ENCODE measurements at places on chromosomes 3 and 15. TPM values are rescaled to one million over a fixed set of nuclear protein-coding genes. Genes with fewer than 3 reads are reported as not detected.

Gene C3orf49
- not detected for polyA plus RNA-seq

Gene APOD
- polyA plus RNA-seq = 3.7 TPM

Gene SNRK
- polyA plus RNA-seq = 5.0 TPM

Gene MEX3B
- polyA plus RNA-seq = 5.3 TPM

DNA sequence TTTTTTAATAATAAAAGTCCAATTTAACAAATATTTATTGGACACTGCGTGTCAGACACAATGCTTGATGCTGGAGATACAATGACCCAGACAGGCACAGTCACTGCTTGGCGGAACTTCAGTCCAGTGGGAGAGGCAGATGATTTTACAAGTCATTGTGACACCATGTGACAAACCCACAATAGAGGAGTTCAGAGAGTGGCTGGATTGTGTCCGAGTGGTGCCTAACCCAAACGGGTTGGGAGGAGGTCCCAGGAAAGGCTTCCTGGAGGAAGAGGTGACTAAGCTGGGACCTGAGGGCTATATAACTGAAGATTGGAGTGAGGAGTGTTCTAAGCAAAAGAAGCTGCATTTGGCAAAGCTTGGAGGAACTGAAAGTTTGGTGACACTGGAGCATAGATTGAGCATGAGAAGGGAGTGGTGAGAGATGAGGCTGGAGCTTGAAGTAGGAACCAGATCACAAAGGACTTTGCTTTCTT is 41.4 kb downstream of the CRTC3 start:
- DNase-seq = peak; percentile 85

- no peak for DNase-seq
Measured at GRCh38 chr3:69493157-69493556, 107.3 kb upstream of the FRMD4B start.

DNA sequence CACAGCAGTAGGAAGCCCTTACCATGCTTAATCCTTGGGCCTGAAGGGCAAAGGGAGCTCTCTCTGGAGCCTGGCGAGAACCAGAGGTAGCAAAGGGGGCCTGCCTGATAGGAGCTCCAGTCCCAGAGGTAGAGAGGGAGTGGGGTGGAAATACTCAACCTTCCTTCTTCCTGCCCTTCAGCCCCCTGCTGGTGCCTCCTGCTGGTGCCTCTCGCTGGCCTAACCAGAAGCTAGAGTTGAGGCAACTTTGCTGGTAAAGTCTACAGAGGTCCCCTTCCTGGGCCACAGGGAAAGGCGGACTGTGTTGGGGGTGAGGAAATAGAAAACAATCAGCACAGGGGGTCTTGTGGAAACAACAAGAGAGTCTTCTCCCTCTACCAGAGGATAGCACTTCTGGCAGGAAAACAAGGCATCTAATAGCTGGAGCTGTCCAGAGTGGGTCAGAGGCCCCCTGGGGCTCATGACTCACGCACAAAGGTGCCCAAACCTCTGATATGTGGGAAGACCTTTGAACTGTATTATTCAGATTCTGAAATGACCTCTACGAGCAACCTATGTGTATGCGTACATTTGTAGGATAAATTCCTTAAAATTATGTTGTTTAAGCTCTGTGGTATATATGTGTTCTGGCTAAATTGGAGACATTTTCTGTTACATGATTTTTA is 133.9 kb downstream of the LRRC28 start:
- DNase-seq = no peak

DNA sequence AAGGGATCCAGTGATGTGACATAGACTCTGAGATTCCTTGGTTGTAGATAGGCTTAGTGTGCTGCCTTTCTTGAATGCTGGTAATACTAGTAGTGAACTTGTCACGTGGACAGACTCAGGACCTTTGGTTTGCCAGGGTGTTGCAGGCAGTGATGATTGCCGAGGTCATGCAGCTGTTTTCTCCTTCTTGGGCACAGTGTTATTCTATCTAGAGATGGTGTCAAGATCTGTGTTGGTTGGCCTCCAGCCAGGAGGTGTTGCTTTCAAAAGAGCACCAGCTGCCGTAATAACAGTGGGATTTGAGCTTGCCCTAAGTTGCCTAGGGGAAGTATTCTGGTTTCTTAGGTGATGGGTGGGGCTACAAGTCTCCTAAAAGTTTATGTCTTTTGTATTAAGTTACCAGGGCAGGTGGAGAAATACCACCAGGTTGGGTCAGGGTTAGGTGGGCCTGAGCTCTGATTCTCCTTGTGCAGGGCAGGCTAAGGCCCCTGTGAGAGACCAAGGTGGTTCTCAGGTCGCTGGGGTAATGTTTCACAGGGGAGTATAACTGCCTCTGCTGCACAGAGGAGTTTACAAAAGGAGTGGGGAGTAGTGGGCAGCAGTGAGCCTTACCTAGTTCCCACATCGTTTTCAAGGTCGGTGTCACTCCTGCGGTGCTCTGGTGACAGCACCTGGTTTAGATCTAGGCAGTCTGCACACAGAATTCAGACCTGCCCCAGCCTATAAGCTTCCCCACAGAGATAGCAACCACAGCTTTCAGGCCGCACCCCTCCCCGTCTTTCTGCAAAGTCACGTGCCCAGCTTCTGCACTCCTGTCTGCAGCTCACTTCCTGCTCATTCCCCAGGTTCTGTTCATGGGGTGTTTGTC is 350.3 kb downstream of the DOCK3 start:
- no peak for DNase-seq

GRCh38 chr15:83445643-83446042 is 1.5 kb upstream of the SH3GL3 start:
- no peak for DNase-seq

Measured in GM23248 (cell line).